ENCODE measurements at places on chromosomes 1 and 21.
A peak's percentile ranks its signal among the peaks of the same experiment; 100 is the strongest.

DNA sequence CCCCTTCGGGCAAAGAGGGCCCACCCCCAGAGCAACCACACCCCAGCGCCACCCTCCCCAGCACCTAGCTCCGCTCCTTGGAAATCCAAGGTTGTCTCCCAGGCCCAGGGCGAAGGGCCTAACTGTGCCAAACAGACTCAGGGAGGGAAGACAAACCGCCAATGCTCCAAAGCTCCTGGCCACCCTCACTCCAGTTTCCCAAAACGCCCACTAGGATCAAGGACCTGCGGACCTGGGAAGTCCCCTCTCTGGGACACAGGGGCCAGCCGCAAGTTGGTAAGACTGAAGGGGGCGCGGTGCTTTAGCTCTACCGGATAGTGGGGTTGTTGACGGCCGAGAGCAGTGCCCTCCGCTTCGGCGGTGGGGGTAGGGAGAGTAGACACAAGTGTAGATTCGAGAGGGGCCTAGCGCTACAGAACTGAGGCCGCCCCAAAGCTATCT, 581 bp downstream of the IRF6 start:
- no peak for DNase-seq

- no peak for DNase-seq
Measured at GRCh38 chr1:242197907-242198820, 199.3 kb upstream of the MAP1LC3C start.

GRCh38 chr1:231329483-231329882, 8.2 kb downstream of the EXOC8 start:
- DNase-seq = no peak

GRCh38 chr1:27872059-27872801, at the start of gene THEMIS2:
TSS of gene THEMIS2 (plus strand) at chr1:27872544. CDS start at chr1:27872572, 28 bp downstream.
- DNase-seq = peak; percentile 79

DNA sequence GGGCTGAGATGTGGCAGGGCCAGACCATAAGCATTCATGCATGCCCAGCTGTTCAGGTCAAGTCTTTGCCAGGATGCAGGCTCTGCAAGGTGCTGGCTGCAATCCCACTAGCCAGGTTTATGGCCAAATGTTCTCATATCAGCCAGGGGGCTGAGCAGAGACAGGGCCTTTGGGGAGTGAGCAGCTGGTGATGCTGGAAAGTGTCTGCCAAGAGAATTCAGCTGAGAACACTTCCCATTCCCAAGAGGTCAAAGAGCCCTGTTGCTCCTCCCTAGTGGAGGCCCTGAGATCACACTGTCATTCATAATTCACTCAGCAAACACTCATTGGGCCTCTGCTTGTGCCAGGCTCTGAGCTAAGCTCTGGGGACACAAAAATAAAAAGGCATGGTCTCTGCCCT, 150.3 kb downstream of the DMRTA2 start:
- no peak for DNase-seq
